ENCODE measurements at places on chromosomes 1 and 21. TPM values are rescaled to one million over a fixed set of nuclear protein-coding genes. Genes with fewer than 3 reads are reported as not detected.
A peak's percentile ranks its signal among the peaks of the same experiment; 100 is the strongest.

AJAP1 gene
- total RNA-seq = 2.2 TPM

DNA sequence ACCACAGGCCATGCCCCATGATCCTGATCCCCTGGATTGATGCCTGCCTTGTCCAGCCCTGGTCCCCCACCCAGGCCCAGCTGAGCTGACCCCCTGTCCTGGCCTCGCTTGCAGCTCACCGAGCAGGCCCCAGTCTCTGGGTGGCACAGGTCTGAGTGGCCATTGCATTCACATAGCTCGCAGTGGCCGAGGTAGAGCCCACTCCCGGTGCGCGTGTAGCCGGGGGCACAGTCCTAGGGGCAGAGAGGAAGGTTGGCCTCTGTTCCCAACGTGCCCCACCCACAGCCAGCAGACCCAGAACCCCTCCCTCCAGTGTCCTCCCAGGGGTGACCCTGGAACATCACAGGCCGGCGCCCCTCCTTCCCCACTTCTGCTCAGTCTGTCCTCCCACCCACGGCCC lies 51.9 kb downstream of the LDLRAD2 start:
- DNase-seq = no peak

DNA sequence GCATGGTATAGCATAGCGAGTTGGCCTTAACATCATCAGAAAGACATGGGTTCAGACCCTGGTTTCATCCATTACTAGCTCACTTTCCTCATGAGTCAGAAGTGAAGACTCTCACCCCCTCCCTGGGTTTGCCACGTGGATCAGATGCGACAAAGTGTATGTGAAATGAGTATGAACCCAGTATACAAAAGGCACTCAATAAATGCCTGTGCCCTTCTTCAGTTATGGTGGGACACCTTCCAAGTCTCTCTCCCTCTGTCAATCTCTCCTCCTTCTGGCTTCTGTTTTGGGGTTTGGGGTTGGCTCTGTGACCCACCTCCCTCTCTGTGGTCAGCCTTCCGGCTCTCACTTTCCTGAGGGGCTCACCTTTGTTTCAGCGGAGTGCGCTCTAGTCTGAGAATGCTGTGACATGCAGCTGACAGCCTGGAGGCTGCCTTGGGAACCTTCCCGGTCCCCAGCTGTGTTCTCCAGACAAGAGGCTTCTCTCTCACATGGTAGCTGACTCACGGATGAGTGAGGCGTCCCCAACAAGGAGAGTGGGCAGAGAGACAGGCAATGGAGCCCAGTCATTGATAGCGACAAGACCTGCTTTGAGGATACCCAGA lies 155.0 kb upstream of the EDN2 start:
- DNase-seq = no peak

DNA sequence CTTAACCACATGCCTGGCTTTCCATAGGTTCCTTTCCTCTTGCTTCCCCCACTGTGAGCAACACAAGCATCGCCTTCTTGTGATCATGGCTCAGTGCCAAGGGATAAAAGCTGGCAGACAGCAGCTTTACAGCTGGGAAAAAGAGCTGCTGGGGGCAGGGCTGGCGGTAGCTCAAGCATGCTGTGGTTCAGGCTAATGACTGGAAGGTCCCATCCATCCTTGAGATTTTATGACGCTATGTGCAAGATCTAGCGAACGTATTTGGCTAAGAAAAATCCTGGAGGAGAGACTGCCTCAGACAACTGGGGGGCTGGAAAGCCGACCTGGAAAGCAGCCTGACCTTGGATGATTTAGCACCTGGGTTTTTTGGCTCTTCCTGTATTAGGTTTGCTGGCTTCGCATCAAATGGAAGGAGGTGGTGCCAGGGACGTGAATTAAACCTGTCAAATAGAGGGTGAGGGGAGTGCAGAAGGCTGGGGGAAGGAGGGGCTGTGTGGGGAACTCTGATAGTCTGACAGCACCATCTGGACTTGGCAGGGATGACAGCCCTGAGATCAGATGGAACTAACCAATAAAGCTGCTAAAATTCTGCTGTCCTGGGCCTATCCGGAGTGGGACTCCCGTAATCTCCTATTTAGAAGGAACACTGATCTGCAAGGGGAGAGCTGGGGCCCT lies 34.8 kb downstream of the ZMYND12 start:
- peak; percentile 70 for DNase-seq

DNA sequence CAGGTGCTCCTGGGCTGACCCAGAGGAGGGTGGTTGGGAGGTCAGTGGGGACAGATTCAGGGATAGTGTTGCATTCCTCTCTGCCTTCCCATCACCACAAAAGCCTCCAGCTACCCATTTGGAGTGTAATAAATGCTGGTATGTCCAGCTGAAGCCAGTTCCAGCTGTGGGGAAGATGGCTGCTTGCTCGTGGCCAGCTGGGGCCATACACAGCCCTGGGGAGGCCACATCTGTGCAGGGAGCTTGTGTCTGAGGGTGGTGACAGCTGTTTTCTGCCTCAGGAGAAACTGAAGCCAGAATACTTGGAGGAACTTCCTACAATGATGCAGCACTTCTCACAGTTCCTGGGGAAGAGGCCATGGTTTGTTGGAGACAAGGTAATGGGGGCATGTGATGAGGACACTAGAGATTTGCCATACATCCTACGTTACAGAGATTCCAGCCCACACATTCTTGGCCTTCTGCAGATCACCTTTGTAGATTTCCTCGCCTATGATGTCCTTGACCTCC lies 2.7 kb downstream of the GSTM4 start:
- DNase-seq = no peak

- no peak for DNase-seq
These were observed 46.0 kb upstream of the LRIG2 start for GRCh38 chr1:113027007-113027406.

All from pancreas (tissue), 10 donors.